Occipital lobe (tissue), 3 donors: ENCODE measurements at places on chromosomes 3 and 15. TPM values are rescaled to one million over a fixed set of nuclear protein-coding genes. Genes with fewer than 3 reads are reported as not detected.

The CPNE9 gene
- total RNA-seq: 0.31 TPM

The DPPA2 gene
- total RNA-seq: not detected

The MYRIP gene
- 12.5 TPM for total RNA-seq

The CHRM5 gene
- total RNA-seq: 0.47 TPM

The RPLP1 gene
- 40.1 TPM for total RNA-seq

The ATP13A4 gene
- total RNA-seq: 17.2 TPM

The CEP19 gene
- total RNA-seq: 8.0 TPM

The ADAMTS17 gene
- total RNA-seq: 5.1 TPM

The ASB14 gene
- total RNA-seq: not detected

The TMIE gene
- total RNA-seq: 2.5 TPM

The EIF4E3 gene
- 20.9 TPM for total RNA-seq

The PRKCD gene
- total RNA-seq: 0.94 TPM

The SLC12A8 gene
- 2.7 TPM for total RNA-seq

The FBLN2 gene
- total RNA-seq: 9.4 TPM

The IFT57 gene
- total RNA-seq: 55.7 TPM

The GOLGA8N gene
- total RNA-seq: 1.4 TPM

The RTP1 gene
- not detected for total RNA-seq

The PDE8A gene
- total RNA-seq: 26.0 TPM

The PIERCE2 gene
- 5.0 TPM for total RNA-seq

The TGM4 gene
- not detected for total RNA-seq

The CFAP100 gene
- total RNA-seq: 2.0 TPM

The CYP1A2 gene
- total RNA-seq: not detected

The SLC28A2 gene
- not detected for total RNA-seq

The CCR8 gene
- total RNA-seq: not detected

The EXD1 gene
- 0.78 TPM for total RNA-seq

The NUP210 gene
- total RNA-seq: 7.5 TPM

The HIGD2B gene
- 0.47 TPM for total RNA-seq

The FGF7 gene
- total RNA-seq: 0.31 TPM

The GOLGA6B gene
- total RNA-seq: not detected

The GRK7 gene
- total RNA-seq: not detected

The TNNC1 gene
- total RNA-seq: not detected

The PDZRN3 gene
- 59.3 TPM for total RNA-seq

The CNTN6 gene
- total RNA-seq: 4.7 TPM

The OIP5 gene
- 3.1 TPM for total RNA-seq

The ZPLD1 gene
- not detected for total RNA-seq

The RASSF1 gene
- total RNA-seq: 7.8 TPM

The RNU5B-1 gene
- not detected for total RNA-seq

The IQCB1 gene
- total RNA-seq: 37.6 TPM

The GOLGA6L4 gene
- total RNA-seq: 3.4 TPM

The ERICH6 gene
- not detected for total RNA-seq

The ULK3 gene
- total RNA-seq: 32.4 TPM

The GOLGA8K gene
- 0.62 TPM for total RNA-seq

The ST3GAL6 gene
- 35.6 TPM for total RNA-seq

The GOLGA6A gene
- not detected for total RNA-seq

The SLCO2A1 gene
- total RNA-seq: 0.78 TPM

The TSEN2 gene
- 29.3 TPM for total RNA-seq
